Stomach (tissue), 19 donors: ENCODE measurements at places on chromosomes 7 and 10. TPM values are rescaled to one million over a fixed set of nuclear protein-coding genes. Genes with fewer than 3 reads are reported as not detected.

GRCh38 chr10:95467162-95467599 is 94.0 kb downstream of the SORBS1 start:
- H3K36me3 ChIP-seq, result no peaks in the 10 kb centered on the region
- H3K4me3 ChIP-seq, result no peak overlapping the region
- H3K27ac ChIP-seq, result peak overlapping the region; percentile 86

GRCh38 chr7:128094686-128095085 is 63.4 kb upstream of the LRRC4 start:
- H3K4me3 ChIP-seq, result no peak overlapping the region
- H3K36me3 ChIP-seq, result peaks cover 73% of the 10 kb centered on the region
- H3K27me3 ChIP-seq, result no peaks in the 10 kb centered on the region

RET gene
- not detected for total RNA-seq

DNA sequence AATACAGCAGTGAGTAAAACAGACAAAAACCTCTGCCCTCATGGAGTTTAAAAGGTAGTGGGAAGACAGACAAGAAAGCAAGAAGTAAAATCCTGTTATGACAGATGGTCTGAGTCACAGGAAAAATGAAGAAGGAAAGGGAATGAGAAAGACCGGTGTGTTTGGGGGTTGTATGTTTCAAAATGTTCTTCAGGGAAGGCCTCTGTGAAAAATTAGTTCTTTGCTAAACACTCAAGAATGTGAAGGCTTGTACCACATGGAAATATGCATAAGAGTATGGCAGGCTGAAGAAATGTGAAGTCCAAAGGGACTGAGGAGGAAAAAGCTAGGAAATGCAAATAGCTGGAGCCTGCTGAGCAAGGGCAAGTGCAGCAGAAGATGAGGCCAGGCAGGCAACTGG is 315.9 kb upstream of the SEMA3A start:
- H3K27ac ChIP-seq, result peak overlapping the region; percentile 30
- no peaks in the 10 kb centered on the region for H3K4me1 ChIP-seq
- no peak overlapping the region for H3K4me3 ChIP-seq
- no peaks in the 10 kb centered on the region for H3K36me3 ChIP-seq
- no peak for DNase-seq
- no peaks in the 10 kb centered on the region for H3K27me3 ChIP-seq

FKBP6 gene
- not detected for total RNA-seq

DNA sequence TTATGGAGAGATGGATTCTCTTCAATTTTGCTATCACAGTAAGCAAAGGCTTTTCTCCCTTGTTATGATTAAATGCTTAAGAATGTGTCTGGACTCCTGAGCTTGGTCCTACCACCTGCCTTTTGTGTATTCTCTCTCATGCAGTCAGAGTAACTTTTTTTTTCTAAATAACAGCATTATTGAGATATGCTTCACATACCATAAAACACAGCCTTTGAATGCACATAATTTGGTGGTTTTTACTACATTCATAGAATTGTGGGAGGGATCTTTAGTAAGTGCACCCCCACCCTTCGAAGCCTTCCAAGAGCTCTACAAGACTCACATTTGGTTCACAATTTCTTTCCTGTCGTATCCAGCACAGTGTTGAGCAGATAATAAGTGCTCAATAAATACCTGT is 175.5 kb downstream of the ADAM12 start:
- no peaks in the 10 kb centered on the region for H3K36me3 ChIP-seq
- no peak overlapping the region for H3K27ac ChIP-seq
- no peak for DNase-seq
- H3K27me3 ChIP-seq, result peaks cover 21% of the 10 kb centered on the region
- H3K4me1 ChIP-seq, result no peaks in the 10 kb centered on the region
- H3K4me3 ChIP-seq, result no peak overlapping the region

EIF4H gene
- 71.2 TPM for total RNA-seq

GRCh38 chr7:32058002-32058401 is 12.2 kb downstream of the PDE1C start:
- H3K36me3 ChIP-seq, result no peaks in the 10 kb centered on the region
- no peak for DNase-seq
- H3K27me3 ChIP-seq, result no peaks in the 10 kb centered on the region
- peaks cover 7% of the 10 kb centered on the region for H3K4me1 ChIP-seq
- no peak overlapping the region for H3K4me3 ChIP-seq

- no peaks in the 10 kb centered on the region for H3K27me3 ChIP-seq
- no peaks in the 10 kb centered on the region for H3K36me3 ChIP-seq
- H3K4me1 ChIP-seq, result peaks cover 26% of the 10 kb centered on the region
Measured at GRCh38 chr10:60731134-60731885, 47.0 kb upstream of the CDK1 start.

CPED1 gene
- total RNA-seq, result 58.7 TPM

- H3K27me3 ChIP-seq, result no peaks in the 10 kb centered on the region
- DNase-seq, result no peak
- no peak overlapping the region for H3K4me3 ChIP-seq
- H3K4me1 ChIP-seq, result peaks cover 22% of the 10 kb centered on the region
Measured at GRCh38 chr10:71854031-71854430, 3.0 kb upstream of the PSAP start.

ARHGEF35 gene
- not detected for total RNA-seq

DNA sequence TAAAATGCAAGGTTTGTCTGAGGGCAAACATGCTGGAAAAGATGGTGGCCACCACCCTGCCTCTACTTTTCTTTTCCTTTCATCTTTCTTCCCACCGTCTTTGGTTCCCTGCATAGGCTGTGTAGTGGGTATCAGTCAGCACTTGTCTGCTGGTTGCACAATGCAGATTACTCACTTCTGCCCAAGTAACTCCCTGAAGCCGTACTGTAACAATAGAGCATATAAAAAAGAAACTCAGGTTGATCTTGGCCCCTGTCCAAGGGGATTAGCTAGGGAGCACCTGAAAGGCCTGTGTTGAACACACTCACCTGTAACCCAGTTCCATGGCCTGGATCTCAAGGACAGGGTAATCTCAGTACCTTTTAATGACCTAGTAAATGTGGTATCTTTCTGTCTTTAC is 533.0 kb upstream of the GALNT17 start:
- no peak overlapping the region for H3K4me3 ChIP-seq
- H3K36me3 ChIP-seq, result no peaks in the 10 kb centered on the region
- peak; percentile 75 for DNase-seq
- H3K27me3 ChIP-seq, result peaks cover 21% of the 10 kb centered on the region
- peak overlapping the region; percentile 47 for H3K27ac ChIP-seq

DNA sequence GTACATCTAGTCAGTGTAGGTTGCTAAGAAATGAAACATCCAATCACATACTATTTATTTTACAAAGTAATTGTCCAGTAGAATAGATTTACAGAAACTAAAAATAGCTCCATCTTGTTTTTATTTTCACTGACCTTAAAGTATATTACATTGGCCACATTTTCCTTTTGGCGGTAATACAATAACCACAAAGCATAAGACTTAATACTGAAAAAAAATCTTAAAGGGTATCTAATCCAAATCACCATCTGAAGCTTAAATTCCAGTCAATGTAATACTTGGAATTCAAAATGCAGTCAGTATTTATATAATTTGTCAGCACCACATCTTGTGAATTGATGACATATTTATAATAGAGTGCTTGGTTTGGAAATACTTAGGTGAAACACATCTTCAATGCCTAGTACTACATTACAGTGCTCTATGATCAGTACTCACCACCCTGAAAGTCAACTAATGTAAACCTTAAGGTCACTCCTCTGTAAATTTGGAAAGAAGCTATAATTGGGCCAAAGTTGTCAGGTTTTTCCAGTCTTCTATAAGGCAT is 8.9 kb downstream of the ANKMY2 start:
- peaks cover 54% of the 10 kb centered on the region for H3K4me1 ChIP-seq
- no peak overlapping the region for H3K27ac ChIP-seq
- peak; percentile 45 for DNase-seq
- no peak overlapping the region for H3K4me3 ChIP-seq

DNA sequence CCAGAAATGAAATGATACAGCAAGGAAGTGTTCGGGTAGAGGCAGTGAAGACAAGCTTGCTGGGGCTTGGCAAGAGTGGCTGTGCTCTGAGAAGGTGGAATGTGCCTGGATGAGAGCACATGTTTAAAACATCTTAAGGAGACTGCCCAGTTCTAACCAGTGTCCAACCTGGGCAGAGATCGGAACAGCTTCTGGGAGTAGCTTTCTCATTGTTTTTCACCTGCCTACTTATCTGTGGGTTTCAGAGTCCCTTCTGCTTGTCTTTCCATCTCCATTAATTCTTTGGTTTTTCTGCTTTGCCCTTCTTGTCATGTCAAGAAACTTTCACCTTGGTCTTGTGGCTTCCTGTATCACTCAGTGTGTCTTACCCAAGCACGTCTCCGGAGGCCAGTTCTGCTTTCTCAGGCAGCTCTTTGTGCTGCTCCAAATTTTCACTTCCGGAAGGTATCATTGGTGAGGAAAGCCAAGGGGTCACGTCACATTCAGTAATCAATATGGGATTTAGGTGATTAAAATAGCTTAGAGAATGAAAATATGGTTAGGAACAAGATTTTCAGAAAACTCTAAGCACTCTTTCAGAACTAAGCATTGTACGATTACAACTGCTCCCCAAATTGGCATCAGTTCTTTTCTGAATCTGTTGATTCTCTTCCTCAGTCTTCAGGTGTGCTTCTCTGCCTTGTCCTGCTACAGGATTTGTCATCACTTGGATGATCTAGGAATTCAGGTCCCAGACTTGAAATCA is 5.5 kb upstream of the LAMB4 start:
- H3K4me3 ChIP-seq, result no peak overlapping the region
- DNase-seq, result peak; percentile 33
- no peak overlapping the region for H3K27ac ChIP-seq
- H3K27me3 ChIP-seq, result no peaks in the 10 kb centered on the region
- H3K4me1 ChIP-seq, result no peaks in the 10 kb centered on the region

GRCh38 chr7:50957855-50958254 is 175.2 kb upstream of the GRB10 start:
- no peak for DNase-seq
- no peak overlapping the region for H3K4me3 ChIP-seq
- H3K27me3 ChIP-seq, result no peaks in the 10 kb centered on the region
- no peak overlapping the region for H3K27ac ChIP-seq

XPNPEP1 gene
- total RNA-seq, result 21.7 TPM

FAM25C gene
- total RNA-seq, result not detected

DNA sequence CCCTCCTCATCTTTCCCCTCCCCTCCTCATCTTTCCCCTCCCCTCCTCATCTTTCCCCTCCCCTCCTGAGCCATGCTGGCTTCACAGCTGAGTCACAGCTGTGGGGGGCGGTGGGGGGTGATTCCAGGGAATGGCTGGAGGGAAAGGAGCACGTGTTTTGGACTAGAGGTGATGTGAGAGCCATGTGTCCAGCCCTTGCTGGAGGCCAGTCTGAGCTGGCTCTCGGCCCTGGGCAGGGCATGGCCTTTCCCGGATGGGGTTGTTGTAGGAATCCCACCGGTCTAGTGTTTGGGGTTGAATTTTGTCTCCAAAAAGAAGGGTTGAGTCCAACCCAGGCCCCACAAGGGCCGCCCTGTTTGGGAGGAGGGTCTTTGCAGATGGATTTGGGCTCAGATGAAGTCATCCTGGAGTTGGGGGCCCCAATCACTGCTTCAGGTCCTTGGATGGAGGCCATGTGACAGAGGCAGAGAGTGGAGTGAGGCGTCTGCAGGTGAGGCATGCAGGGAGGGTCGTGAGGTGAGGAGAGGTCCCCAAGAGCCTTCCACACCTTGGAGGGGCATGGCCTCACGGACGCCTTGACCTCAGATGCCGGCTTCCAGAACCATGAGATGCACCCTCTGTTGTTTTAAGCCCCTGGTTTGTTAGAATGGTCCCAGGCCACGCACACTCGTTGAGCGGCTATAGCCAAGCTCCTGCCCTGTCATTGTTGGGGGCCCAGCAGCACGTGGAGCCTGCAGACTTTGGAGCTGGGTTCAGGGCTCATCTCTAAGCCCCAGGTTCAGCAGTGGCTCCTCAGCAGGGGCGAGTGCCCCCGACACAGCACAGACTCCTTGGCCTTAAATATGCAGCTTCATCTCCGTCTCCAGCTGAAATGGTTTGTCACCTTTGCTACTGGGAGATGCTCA is 101.6 kb downstream of the DNAJB6 start:
- H3K4me1 ChIP-seq, result no peaks in the 10 kb centered on the region
- no peak overlapping the region for H3K27ac ChIP-seq
- no peak for DNase-seq
- no peaks in the 10 kb centered on the region for H3K36me3 ChIP-seq
- H3K27me3 ChIP-seq, result peaks cover 14% of the 10 kb centered on the region
- no peak overlapping the region for H3K4me3 ChIP-seq

SPDYE8 gene
- total RNA-seq, result 0.18 TPM

GRCh38 chr10:132417957-132418441 is 21.0 kb downstream of the PWWP2B start:
- DNase-seq, result peak; percentile 66
- peak overlapping the region; percentile 97 for H3K27ac ChIP-seq
- peaks cover 82% of the 10 kb centered on the region for H3K4me1 ChIP-seq
- H3K36me3 ChIP-seq, result peaks cover 5% of the 10 kb centered on the region
- no peaks in the 10 kb centered on the region for H3K27me3 ChIP-seq
- H3K4me3 ChIP-seq, result no peak overlapping the region

- H3K4me1 ChIP-seq, result peaks cover 36% of the 10 kb centered on the region
- no peak overlapping the region for H3K4me3 ChIP-seq
- no peaks in the 10 kb centered on the region for H3K36me3 ChIP-seq
- H3K27me3 ChIP-seq, result peaks cover 76% of the 10 kb centered on the region
- no peak overlapping the region for H3K27ac ChIP-seq
Measured at GRCh38 chr7:27186668-27187474, 1.8 kb upstream of the HOXA11 start.

DNA sequence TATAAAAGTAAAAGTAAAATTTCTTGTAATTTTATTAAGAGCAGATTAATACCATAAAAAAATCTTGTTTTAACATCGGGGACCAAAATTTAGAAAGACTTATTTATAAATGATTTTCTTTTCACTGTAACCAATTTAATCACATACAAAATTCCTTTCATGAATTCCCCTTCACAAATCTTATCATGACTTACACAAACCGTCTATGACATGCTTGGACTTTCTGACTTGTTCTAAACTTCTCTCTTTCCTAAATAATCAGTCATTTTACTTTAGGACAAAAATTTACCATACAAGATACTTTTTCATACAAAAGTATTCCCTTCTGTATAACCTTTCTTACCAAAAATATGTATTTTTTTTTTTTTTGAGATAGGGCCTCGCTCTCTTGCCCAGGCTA is 9.3 kb downstream of the CROT start:
- H3K4me1 ChIP-seq, result no peaks in the 10 kb centered on the region
- no peak overlapping the region for H3K4me3 ChIP-seq
- no peak for DNase-seq
- no peak overlapping the region for H3K27ac ChIP-seq
- no peaks in the 10 kb centered on the region for H3K27me3 ChIP-seq

GRCh38 chr7:55132890-55133551 is 114.2 kb downstream of the EGFR start:
- H3K4me3 ChIP-seq, result no peak overlapping the region
- peak overlapping the region; percentile 54 for H3K27ac ChIP-seq
- H3K36me3 ChIP-seq, result no peaks in the 10 kb centered on the region

DNA sequence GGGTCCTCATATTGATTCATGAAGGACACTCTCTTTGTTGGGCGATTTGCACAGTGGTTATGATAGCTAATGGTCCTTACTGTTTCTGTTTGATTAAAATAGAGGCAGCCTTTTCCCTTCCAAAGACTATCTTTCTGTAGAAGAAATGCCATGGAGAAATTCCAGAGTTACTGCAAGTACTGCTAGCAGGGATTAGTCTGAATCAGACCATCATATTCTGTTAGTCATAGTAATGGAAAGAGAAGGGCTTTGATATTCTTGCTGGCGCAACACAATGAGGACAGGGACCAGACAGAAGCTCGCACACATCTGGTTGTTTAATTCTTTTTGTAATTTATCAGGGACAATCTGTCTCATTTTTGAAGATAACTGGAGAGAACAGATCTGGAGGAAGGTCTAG is 304.5 kb upstream of the FZD8 start:
- no peak overlapping the region for H3K27ac ChIP-seq
- no peak overlapping the region for H3K4me3 ChIP-seq
- no peaks in the 10 kb centered on the region for H3K4me1 ChIP-seq

GRCh38 chr10:68516766-68517165 is 10.6 kb downstream of the SLC25A16 start:
- no peaks in the 10 kb centered on the region for H3K27me3 ChIP-seq
- peaks cover 53% of the 10 kb centered on the region for H3K36me3 ChIP-seq
- H3K4me3 ChIP-seq, result no peak overlapping the region
- peak overlapping the region; percentile 62 for H3K27ac ChIP-seq
- H3K4me1 ChIP-seq, result peaks cover 16% of the 10 kb centered on the region
- DNase-seq, result no peak
